CD4-positive, alpha-beta T cell treated with Interleukin-10 for 1 hour (primary cell): ENCODE measurements at places on chromosomes 6 and 20.

GRCh38 chr6:135062735-135063134 lies 8.1 kb upstream of the HBS1L start:
- DNase-seq, result no peak

GRCh38 chr6:137761072-137761471 lies 106.0 kb upstream of the TNFAIP3 start:
- DNase-seq, result no peak

DNA sequence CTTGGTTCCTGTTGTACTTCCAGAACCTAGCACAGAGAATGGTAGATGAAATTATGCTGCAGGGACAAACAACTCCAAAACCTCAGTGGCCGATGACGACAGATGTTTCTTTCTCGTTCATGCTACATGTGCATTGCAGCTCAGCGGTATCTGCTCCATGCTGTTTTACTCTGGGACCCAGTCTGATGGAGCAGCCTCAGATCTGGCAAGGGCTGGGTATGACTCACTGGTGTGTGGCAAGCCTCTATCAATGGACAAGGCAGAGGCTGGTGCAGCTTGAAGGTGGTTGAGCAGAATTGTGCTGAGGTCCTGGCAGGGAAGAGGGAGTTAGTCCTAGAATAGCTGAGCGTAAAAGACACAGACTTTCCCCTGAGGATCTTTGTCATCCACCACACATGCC lies 10.3 kb upstream of the BLCAP start:
- no peak for DNase-seq

- peak; percentile 14 for DNase-seq
Observed at GRCh38 chr6:38997128-38997761, 51.3 kb upstream of the GLP1R start.

- peak; percentile 66 for DNase-seq
Observed at GRCh38 chr20:8020314-8021079, 936 bp upstream of the TMX4 start.

DNA sequence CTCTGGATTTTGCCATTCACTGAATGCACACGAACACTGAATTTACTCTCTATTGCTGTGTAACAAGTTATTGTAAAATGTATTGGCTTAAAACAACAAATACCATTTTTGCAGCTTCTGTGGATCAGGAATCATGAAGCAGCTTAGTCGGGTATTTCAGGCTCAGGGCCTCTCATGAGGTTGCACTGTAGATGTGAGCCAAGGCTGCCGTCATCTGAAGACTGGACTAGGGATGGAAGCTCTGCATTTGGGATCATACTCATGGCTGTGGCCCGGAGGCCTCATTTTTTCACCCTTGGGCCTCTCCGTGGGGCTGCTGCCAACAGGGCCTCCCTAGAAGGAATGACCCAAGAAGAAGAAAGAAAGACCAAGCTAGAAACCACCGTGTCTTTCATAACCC lies 492.4 kb upstream of the CDH4 start:
- DNase-seq, result no peak

GRCh38 chr6:88177961-88178464 lies 11.9 kb upstream of the CNR1 start:
- DNase-seq, result no peak

GRCh38 chr6:16737925-16738324 lies 23.3 kb downstream of the ATXN1 start:
- no peak for DNase-seq

DNA sequence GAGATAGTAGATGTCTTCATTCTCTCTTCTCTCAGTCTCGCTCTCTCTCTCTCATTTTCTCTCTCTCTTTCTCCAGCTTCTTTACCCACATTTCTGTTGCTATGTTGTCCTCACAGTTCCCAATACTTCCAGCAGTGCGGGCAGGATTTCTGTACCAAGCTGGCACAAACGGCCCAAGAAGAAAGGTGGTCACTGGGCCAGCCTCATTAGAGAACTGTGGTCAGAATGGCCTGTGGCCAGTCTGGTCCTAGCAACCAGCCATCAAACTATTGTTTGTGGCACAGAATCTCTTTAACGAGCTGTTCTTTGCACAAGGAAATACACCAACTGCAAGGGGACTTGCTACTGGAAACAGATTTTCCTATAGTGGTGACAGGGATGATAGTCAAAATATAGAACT lies 81.3 kb downstream of the SEL1L2 start:
- DNase-seq, result no peak

- no peak for DNase-seq
Observed at GRCh38 chr6:117231466-117231865, 33.9 kb upstream of the VGLL2 start.

DNA sequence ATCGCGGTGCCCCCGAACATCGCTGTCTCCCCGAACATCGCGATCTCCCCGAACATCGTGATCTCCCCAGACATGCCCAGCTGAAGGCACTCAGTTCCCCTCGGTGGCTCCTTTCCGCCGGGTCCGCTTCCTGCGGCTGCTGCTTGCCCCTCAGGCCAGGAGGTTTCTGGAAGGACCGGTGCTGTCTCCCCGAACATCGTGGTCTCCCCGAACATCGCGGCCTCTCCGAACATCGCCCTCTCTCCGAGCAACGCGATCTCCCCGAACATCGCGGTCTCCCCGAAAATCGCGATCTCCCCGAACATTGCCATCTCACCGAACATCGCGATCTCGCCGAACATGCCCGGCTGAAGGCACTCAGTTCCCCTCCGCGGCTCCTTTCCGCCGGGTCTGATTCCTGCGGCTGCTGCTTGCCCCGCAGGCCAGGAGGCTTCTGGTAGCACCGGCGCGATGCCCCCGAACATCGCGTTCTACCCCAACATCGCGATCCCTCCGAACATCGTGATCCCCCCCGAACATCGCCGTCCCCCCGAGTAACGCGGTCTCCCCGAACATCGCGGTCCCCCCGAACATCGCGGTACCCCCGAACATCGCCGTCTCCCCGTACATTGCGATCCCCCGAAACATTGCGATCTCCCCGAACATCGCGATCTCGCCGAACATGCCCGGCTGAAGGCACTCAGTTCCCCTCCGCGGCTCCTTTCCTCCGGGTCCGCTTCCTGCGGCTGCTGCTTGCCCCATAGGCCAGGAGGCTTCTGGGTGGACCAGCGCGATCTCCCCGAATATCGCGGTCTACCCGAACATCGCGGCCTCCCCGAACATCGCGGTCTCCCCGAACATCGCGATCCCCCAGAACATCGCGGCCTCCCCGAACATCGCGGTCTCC lies 808 bp downstream of the ULBP1 start:
- DNase-seq, result peak; percentile 34

DNA sequence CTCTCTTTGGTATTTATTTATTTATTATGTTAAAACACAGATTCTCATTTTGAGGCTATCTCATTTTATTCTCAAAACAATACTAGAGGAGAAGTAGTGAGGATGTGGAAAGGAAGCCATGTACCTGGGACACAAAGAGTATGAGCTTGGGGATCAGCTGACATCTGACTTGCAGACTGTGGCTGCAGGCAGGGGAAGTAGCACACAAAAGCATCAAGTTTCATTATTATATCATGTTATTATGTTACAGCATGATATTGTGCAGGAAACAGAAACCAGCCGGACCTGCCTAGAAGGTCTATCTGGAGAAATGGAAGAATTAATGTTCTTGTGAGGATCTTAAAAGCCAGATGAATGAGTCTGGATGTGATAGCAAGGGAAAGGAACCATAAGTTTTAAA lies 248.2 kb downstream of the KHDC1L start:
- no peak for DNase-seq

- no peak for DNase-seq
Observed at GRCh38 chr6:22940581-22941290, 371.4 kb downstream of the HDGFL1 start.

DNA sequence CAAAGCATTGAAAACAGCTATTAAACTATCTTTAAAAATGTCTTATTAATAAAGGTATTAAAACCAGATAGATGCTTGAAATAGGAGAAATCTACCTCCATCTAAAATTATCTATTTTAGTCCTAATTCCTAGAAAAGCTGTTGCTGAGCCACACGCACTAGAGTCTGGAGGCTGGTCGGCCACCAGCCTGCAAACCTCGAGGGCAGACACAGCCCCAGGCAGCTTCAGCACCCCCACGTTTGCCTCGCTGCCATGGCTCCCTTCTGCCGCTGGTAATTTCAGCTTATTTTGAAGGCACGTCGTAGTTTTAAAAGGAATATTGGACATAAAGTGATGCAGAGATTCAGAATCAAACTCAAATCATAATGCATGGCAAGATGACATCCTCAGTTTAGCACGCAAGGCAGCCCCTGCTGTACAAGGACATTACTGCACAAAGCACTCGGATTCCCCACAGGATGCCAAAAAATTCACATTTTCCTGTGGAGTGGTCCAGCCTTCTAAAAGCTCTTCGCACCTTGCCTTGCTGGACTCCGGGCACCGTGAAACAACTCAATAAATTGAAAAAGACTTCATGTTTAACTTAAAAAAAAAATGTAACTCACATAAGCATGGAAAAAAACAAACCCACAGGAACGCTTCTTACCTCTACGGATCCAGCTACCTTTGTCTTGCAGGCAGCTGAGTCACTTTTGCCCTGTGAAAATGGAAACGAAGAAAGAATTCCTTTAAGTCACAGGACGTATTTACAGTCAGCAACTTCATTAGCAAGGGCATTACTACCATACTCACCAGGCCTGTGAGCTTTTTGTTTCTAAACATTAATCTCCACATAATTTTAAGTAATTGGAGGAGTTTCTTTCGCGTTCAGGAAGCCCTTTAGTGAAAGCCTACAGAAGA lies 143.4 kb upstream of the RPS6KA2 start:
- no peak for DNase-seq

GRCh38 chr6:15207923-15208322 lies 37.9 kb upstream of the JARID2 start:
- DNase-seq, result no peak

- no peak for DNase-seq
Observed at GRCh38 chr6:136511926-136512325, 38.3 kb downstream of the MAP7 start.

- peak; percentile 46 for DNase-seq
Observed at GRCh38 chr6:89242574-89243330, 25.6 kb upstream of the GABRR1 start.

DNA sequence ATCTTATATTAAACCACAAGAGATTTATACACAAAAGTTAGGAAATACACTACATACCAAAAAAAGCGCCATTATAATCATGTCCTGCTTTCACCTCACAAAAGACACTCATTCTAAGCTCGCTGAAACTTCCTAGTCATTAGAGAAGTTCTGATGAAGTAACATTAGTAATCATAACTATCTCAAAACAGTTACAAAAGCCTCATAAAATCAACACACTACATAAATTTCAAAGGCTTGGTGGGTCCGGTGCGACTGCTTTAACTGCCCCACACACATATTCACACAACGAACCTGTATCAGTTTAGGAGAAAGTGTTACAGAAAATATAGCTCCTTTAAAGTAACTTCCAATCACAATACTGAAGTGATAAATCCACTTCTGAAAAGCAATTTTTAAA lies 1.9 kb downstream of the PHIP start:
- DNase-seq, result peak; percentile 17

DNA sequence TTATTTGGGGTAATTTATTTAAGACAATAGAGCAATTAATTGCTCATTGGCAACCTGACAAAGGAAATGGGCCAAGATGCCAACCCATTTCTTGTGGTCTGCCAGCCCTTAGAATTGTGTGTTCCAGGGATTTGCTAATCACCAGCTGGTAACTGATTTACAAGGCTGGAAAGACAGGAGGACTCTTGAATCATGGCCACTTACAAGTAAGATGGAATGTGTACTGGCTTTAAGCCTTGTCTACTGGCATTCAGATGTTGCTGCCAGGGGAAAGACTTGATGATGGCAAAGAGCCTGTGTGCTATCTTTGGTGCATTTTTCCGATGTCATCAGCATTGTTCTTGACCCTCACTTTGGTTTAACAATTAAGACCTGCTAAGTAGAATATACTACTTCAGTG lies 91.0 kb downstream of the BCKDHB start:
- no peak for DNase-seq
